Daoy (cell line): ENCODE measurements at places on chromosomes 12 and 14. TPM values are rescaled to one million over a fixed set of nuclear protein-coding genes. Genes with fewer than 3 reads are reported as not detected.

TROAP gene
- total RNA-seq: 45.5 and 48.3 TPM in 2 replicates

ZFHX2 gene
- total RNA-seq: 0.23 and 0.42 TPM in 2 replicates

CHFR gene
- total RNA-seq: 16.4 and 23.3 TPM in 2 replicates

NANOG gene
- not detected in 2 replicates for total RNA-seq

OTUB2 gene
- total RNA-seq: 2.7 and 3.1 TPM in 2 replicates

KRT2 gene
- 0.03 and 0.40 TPM in 2 replicates for total RNA-seq

ANO4 gene
- total RNA-seq: 3.4 and 5.9 TPM in 2 replicates

BHLHE41 gene
- total RNA-seq: 25.3 and 29.1 TPM in 2 replicates

FAM161B gene
- total RNA-seq: 3.5 and 4.3 TPM in 2 replicates

DNA sequence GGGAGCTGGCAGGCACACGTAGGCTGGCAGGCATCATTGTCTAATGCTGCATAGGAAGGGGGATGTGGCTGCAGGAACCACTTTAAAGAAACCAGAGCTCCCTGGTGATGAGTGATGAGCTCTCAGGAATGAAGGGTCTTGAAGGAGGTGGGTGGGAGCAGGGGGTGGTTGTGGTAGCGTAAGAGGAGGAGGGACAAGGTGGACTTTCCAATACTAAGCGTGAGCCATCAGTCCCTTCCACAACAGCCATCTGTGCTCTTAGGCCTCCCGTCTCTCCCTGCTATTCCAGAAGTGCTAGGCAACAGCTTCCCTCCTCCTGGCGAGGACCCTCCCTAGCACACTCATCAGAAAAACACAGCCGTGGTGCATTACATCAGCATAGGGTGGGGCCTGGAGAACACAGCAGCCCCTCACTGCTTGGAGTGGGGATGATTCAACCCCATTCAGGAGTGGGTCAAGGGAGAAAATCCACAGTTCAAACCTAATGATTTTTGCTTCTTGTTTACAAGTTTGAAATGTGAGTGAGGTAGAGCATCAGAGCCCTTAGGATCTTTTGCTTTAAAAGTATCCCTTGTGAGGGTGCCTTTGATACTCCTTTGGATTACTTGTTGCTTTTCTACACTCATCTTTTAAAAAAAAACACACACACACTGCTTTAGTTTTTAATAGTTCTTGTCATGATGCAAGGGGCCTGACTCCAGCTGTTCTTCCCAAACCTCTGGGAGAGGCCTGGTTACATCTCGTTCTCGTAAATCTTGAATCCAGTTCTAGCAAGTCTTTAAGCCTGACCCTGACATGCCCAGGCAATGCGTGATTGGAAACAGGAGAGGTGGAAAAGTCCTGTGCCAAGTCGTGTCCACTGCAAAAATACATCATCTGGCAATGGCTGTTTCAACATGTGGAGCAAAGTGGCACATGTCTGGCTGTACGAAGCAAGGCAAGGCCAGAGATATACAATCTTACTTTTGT is 356.4 kb upstream of the DDHD1 start:
- peak; percentile 55 for DNase-seq

GRCh38 chr12:3090240-3091037 is 13.3 kb downstream of the TSPAN9 start:
- no peak for DNase-seq

- DNase-seq: no peak
These were observed 10.6 kb upstream of the CSAD start for GRCh38 chr12:53191096-53191884.

DNA sequence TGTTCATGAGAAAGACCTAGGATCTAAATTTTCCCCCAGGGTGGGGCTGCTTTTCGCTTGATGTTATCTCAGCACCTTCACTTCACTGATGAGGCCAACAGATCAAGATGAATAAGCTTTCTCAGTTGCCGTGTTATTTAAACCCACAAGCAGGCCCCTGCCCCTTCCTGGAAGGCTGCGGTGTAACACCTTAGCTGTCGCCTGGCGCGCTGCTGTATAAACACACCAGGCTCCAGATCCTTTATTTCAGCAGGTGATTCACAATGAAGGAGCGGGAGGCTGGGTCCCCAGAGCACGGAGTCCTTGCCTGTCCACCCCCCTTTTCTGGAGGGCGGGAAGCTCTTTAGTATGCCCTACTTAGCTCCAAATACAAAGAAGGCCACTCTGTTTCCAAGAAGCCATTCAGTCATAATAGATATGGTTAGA is 515.4 kb downstream of the FUT8 start:
- DNase-seq: no peak

- DNase-seq: peak; percentile 51
These were observed 1123.0 kb downstream of the VRK1 start for GRCh38 chr14:97920201-97920600.

DNA sequence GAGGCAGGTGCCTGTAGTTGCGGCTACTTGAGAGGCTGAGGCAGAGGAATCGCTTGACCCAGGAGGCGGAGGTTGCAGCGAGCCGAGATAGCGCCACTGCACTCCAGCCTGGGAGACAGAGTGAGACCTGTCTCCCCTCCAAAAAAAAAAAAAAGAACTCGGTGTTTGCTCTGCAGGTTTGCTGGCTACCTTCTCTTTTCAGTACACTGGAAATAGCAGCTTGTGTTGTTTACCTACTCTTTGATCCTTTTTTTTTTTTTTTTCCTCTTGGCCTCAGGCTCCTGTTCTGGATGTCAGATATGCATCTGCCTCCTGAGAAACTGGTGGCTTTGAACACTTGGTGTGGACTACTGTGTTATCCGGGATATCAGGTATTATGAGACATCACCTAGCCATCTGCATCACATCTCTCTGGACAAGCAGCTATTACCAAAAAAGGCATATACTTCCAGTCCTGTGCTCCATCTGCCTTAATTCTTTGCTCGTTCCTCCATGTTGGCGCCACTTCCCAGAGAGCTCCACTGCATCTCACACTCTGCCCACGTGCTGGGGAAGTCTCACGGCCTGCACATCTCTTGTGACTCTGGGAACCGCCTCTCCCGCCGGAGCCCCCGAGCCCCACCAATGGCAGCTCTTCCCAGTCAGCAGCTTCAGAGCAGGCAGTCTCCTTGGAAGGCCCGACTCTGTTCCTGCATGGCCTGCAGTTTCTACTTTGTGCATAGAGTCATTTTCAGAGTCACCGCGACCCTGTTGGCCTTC is 50.9 kb upstream of the TRAF3 start:
- DNase-seq: no peak

DNA sequence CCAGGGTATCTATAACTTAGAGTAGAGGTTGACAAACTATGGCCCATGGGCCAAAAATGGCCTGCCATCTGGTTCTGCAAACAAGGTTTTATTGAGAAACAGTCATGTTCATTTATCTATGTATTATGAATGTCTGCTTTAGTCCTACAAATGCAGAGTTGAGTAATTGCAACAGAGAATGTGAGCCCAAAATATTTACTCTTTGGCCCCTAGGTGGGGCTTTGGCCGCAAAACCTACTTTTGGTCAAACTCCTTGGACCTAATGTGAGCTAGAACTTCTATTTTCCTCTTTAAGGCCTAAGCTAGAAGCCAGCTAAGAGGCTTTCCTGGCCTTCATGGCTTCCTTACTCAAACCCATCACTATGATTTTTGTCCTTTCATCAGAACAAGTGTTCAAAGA is 379.1 kb downstream of the NELL2 start:
- DNase-seq: no peak

- DNase-seq: no peak
These were observed 13.1 kb upstream of the CHD4 start for GRCh38 chr12:6620137-6620884.

DNA sequence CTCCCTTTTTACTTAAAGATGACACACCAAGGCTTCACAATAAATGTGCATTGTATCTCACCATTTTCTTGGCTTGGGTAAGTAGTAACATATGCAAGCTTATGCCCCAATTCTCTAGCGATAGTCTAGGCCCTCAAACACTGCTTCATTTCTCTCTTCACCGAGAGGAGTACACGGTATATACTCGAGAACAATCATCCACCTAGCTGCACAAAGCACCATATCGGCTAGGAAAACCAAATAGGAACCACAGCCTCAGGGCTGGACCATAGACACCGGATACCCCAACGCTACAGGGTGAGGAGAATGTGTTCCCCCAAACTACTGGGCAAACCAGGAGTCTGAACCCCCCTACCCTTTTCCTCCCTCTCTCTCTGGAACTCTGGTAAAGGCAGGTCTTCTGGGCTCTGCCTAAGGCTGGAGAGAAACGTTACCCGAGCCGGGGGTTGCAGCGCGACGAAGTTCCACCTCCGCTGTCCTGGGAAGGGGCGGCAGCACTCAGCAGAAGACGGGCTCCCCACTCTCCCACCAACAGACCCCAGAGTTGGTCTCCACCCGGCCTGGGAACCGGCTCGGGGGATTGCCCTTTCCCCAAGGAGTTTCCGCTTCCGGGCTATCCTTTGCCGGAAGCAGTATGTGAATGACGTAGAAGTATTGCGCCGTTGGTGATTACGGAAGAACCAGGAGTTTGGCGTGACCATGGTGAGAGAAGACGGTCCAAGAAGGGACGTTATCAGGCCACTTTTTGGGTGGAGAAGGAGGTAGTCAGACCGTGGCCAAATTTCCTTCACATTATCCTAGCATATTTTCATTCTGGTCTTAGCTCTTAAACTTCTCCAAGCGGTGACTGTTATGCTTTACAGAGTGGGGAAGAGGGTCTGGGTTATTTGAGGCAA is at the start of the genes AREL1 and FCF1:
AREL1 (minus strand) TSS at position 582 of the 896 bp plus-strand sequence. CDS start 27,465 bp downstream, outside the sequence.
FCF1 (plus strand) TSS at position 646 of the 896 bp plus-strand sequence; CDS start at position 700, 54 bp downstream.
- DNase-seq: peak; percentile 88

DNA sequence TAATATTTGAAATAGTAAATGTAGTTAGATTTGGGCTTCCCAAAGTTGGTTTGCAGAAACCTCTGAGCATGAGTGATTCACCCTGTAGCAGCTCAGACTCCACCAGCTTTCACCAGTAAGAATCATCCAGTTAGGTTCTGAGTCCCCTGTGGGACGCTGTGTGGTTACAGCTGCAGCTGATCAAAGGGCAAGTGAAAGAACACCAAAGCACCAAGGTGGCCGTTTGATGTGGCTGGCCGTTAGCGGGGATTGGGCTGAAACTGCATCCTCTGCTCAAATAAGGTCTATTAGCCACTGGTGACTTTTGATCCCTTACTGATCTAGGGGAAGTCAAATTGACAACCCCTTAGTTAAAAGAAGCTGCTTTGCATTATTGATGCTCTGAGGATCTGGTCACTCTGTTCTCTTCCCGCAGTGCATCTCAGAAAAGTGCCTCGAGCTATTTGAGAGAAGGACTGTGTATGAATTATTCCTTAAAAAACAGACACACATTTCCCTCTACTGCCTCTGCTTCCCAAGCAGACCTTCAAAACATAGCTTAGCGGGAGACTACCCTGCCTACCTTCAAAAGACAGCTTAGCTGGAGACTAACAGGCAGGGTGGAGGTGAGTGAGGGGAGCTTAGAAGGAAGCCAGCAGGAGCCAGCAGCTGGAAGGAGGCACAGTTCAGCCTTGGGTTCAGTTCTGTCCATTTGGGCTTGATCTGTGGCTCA is 3.7 kb downstream of the ABHD12B start:
- DNase-seq: no peak

GRCh38 chr12:109098183-109098604 is 797 bp downstream of the UNG start:
- DNase-seq: no peak

GRCh38 chr14:68589447-68590200 is 203.2 kb downstream of the ZFP36L1 start:
- no peak for DNase-seq

- DNase-seq: peak; percentile 64
These were observed 77.6 kb downstream of the ZFP36L1 start for GRCh38 chr14:68714991-68715924.

DNA sequence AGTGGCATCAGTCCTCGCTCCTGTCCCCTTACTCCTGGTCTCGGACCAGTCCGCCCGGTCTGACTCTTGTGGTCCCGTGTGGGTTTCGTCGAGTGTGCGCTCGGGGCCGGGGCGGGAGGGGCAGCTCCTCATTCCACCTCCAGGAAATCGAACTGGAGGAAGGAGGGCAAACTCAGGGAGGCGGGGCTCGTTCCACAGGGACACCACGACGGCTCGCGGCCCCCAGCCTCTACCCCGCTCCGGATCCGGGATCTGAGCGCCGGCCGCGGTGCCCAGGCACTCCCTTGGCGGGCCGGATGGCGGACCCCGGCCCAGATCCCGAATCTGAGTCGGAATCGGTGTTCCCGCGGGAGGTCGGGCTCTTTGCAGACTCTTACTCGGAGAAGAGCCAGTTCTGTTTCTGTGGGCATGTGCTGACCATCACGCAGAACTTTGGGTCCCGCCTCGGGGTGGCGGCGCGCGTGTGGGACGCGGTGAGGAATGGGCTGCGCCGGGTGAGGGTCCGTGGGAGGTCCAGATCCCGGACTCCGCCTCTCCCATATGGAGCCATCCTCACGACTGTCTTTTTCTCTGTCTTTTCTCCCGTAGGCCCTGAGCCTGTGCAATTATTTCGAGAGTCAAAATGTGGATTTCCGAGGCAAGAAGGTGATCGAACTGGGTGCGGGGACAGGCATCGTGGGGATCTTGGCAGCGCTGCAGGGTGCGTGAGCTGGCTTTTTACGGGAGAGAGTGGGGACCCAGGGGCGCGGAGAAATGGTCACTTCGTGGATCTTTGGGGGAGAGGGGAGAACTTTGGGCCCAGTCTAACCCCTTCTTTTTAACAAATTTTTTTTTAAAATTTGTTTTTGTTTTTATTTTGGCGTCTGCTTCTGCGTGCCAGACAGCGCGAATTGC is at the start of gene EEF1AKMT3:
EEF1AKMT3 (plus strand) TSS at position 186 of the 894 bp plus-strand sequence; CDS start at position 297, 111 bp downstream.
- DNase-seq: peak; percentile 72

- peak; percentile 13 for DNase-seq
These were observed 101.2 kb upstream of the LRFN5 start for GRCh38 chr14:41505491-41505890.

DNA sequence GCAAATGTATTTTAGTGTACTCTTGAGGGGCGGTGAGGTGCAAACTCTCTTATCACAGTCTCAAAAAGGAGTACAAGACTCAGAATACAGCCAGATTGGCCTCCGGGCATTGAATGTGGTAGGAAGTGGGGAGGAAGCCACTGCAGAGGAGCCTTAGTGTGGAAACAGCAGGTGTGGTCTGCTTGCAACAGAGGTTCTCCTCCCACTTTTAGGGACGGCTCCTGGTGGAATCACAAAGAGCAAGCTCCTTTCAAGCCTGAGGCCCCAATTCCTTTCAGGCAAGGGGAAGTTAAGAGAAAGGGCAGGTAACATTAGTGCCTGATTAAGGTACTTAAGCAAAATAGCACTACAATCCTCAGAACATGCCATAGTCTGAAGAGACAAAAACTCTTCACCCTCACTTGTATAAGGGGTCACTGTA is 23.7 kb upstream of the SLC2A3 start:
- DNase-seq: peak; percentile 56

DNA sequence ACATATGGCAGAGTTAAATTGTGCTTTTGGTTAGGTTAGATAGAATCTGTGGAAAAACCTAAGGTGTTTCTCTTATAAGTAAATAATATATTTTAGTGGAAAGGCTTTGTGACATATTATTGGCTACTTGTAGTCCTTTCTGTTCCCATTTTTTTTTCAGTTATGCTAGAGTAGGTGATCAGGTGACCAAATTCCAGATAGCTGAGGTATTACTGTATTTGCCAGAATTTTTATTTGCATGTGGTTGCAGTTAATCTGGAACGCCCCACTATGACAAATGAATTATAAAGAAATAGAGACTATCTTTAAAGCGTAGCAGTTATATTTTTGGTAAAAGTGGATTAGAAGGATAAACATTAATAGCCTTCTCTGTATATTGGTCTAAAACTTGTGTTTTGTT is 52.0 kb downstream of the ARHGAP5 start:
- peak; percentile 24 for DNase-seq

- DNase-seq: no peak
These were observed 59.4 kb downstream of the BCL11B start for GRCh38 chr14:99212646-99213045.

GRCh38 chr12:34223640-34224039 is 201.3 kb downstream of the ALG10 start:
- no peak for DNase-seq
